ACHN (cell line): ENCODE measurements at places on chromosomes 1 and 21.

DNA sequence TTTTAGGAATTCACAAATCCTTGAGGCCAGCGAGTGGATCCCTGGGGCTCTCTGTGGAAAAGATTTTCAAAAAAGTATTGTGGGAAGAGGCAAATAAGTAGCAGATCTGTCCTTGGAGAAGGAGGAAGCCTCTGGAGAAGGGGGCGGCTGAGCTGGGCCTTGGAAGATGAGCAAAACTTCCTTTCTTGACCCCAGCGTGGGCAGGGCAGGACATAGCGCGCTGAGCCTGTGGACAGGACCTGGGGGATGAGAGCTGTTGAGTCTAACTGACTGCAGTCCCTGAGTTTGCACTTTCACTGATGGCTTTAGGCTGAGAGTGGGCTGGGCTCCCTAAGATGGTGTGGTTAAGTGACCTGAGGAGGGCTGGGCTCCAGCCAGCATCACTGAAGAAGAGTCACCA, 170.2 kb upstream of the GALNT2 start:
- DNase-seq = no peak

DNA sequence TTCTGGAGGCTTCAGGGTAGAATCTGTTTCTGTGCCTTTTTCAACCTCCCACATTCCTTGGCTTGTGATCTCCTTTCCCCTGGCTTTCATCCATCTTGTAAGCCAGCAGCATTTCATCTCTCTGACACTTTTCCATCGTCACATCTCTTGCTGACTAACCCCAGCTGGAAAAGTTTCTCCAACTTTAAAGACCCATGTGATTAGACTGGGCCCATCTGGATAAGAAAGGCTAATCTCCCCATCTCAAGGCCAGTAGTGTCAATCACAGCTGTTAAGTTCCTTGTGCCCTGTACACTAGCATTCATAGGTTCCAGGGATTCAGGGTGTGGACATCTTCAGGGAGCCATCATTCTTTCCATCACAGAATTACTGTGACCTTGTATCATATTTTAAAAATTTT, 452.1 kb downstream of the TTLL7 start:
- no peak for DNase-seq

- DNase-seq = peak; percentile 49
Observed at GRCh38 chr1:107138767-107139445, 1.9 kb upstream of the NTNG1 start.

GRCh38 chr1:157099633-157100009, at the start of gene ETV3L:
Gene ETV3L, minus strand, starts transcription at chr1:157099808. Its CDS starts 285 bp downstream, at chr1:157099523.
- no peak for DNase-seq

DNA sequence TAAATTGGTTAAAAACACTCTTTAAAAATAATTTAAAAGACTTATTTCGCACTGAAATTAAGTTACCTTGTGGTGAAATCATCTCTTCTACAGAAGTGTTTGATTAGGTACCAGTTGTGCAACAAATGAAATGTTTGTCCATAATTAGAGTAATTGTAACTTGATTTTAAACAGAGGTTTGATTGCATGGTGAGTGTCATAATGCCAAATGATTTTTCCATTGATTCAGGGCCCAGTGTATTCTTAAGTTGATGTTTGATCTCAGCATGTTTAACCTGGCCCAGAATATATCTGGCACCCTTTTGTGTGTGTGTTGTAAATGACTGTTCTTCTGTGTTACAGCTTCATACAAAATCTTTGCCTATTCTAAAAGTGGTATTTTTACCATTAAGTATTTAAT, 28.5 kb downstream of the LRRC8B start:
- DNase-seq = no peak
